ENCODE measurements at places on chromosomes 2 and 18.

DNA sequence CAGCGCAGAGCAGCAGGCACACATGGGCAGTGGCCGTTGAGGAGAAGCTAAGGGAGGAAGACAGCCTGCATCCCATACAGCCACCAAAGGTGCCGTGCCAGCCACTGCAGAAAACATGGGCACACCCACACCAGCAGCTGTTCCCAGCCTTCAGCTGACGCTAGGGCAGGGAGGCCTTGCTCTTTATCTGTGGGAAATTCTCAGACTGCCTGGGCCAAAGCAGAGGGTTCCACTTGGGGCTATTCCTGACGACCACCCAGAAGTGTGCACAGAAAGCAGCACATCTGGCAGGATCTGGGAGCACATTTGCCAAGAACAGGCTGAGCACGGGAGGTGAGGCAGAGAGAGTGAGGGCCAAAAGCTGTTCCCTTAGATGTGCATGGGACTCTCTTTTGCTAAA lies 101.3 kb upstream of the SOX11 start:
- DNase-seq = no peak

- DNase-seq = no peak
These were observed 13.9 kb downstream of the PCBP1 start for GRCh38 chr2:70101174-70101573.

GRCh38 chr2:40556293-40556692 lies 104.4 kb upstream of the SLC8A1 start:
- DNase-seq = no peak

DNA sequence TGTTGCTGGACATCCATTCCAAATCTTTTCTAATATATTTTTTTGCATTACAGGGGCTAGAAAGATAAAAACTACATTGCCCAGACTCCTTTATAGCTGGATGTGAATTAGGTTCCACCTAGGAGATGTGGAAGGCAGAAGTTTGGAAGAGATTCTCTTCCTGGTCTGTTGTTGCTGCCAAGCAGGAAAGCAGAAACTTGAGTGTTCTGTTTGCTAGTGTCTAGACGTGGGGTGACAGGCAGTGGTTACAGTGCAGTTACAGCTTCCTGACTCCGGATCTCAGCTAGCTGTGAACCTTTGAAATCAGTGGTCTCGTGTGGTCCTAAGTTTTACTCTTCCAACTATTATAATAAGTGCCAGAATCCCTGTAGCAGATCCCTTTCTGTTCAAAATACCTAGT lies 46.2 kb downstream of the COL4A4 start:
- DNase-seq = no peak

- no peak for DNase-seq
These were observed 33.6 kb upstream of the ATP6V1B1 start for GRCh38 chr2:70902067-70902442.

GRCh38 chr2:232781765-232782164 lies 5.4 kb upstream of the KCNJ13 start:
- DNase-seq = no peak

DNA sequence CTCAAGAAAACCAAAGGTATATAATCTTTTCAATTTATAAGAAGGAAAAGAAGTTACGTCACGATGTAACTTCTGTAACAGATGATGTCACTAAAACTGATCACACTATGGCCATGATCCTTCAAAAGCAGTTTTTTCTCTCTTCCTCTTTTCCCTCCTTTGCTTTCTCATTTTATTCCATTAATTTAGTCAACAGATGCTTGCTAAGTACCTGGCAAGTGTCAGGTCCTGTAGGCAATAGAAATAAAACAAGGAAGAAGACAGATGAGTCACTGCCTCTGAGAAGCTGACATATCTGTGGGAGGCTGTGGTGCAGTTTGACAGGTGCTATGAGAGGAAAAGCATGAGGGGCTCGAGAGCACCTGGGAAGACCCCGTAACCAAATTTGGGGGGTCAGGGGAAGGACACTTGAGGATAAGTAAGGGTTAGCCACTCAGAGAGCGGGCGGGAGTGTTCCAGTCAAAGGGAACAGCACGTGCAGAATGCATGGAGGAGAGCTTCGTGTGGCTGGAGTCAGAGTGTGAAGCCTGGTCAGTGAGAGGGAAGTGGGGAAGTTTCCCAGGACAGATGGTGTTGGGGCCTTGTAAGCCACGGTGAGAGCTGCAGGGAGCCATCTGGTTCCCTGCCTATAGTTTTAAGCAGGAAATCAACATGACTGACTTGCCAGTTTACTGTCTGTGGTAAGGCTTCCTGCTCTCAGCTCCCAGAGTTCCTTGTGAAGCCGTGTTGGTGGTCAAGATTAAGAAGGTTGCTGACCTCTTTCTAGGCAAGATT lies 198.8 kb upstream of the FOSL2 start:
- no peak for DNase-seq

DNA sequence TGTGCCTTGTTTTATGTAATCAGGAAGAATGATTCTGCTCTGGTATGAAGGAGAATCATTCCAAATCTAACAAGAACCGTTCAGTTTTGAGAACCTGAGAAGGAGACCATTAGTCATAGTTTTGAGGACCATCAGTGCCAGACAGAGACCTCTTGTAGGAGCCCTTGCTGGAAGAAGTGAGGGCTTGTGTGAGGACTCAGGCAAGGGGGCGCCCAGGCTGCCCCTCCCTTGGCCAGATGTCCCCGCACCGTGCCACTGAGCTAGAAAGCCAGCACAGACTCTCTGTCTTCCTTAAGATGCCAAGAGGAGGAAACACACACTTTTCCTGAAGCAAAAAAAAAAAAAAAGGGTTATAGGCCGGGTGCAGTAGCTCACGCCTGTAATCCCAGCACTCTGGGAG lies 55.7 kb upstream of the SLC39A10 start:
- DNase-seq = no peak

- no peak for DNase-seq
These were observed 609.1 kb upstream of the SYT4 start for GRCh38 chr18:43886341-43886740.
